Uterus (tissue), 4 donors: ENCODE measurements at places on chromosomes 6 and 20. TPM values are rescaled to one million over a fixed set of nuclear protein-coding genes. Genes with fewer than 3 reads are reported as not detected.

DNA sequence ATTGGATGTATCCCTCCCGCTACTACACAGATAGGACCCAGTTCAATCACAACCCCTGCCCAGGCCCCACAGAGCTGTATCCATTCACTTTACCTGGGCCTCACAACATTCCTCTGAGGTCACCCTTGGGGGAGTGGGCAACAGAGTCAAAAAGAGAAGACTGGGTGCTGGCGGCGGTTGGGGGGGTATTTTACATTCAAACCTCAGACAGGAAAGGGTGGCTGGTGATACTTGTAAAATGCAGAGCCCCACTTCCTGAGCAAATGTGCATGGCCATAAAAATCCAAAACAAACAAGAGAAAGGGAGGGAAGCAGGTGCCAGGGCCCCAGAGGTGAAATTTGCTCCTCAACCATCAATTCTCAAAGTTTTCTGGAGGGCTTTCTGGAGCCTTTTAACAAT lies 3.5 kb downstream of the LRFN2 start:
- no peak for DNase-seq

DNA sequence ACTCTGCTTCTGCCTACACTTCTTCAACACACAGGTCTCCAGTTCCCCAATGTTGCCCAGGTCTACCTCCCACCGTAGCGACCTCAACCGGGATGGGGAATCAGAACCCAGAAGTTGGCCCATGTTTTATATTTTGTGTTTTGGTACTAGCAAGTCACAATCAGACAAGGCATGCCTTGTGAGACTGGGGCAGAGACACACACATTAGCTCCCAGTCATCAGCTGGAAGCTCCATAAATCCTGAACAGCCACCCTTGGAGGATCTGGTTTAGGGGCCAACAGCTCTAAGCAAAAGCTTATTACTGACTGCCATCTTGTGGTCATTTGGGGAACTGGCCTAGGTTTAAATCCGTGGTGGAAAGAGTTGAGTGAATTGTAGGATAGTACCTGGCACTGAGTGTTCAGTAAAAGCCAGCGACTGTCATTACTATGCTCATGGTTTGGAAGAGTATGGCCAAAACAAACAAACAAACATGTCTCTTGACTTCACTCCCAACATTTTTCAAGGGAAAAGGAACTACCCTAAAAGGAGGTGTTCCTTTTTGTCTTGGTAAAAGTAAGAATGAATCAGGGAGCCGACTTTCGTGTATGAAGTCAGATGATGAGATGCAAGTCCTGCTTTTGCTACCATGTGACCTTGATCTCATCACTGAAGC lies 40.5 kb downstream of the PIM1 start:
- peak; percentile 90 for DNase-seq

GRCh38 chr6:41935193-41935574 lies 6.4 kb downstream of the CCND3 start:
- no peak for DNase-seq

- no peak for DNase-seq
These were observed 40.0 kb downstream of the SF3B5 start for GRCh38 chr6:144055121-144055931.

Gene SLC17A1
- not detected for total RNA-seq

Gene TRIM40
- total RNA-seq = not detected

Gene HLA-DOA
- total RNA-seq = 8.2 TPM
